ENCODE measurements at places on chromosomes 16 and 17. TPM values are rescaled to one million over a fixed set of nuclear protein-coding genes. Genes with fewer than 3 reads are reported as not detected.

CDYL2 gene
- polyA plus RNA-seq, result 4.1 TPM

KCNH4 gene
- 0.78 TPM for polyA plus RNA-seq

TNFRSF13B gene
- polyA plus RNA-seq, result not detected

RAB11FIP4 gene
- 25.1 TPM for polyA plus RNA-seq

MFSD6L gene
- not detected for polyA plus RNA-seq

DNAH17 gene
- polyA plus RNA-seq, result 0.08 TPM

PTX4 gene
- polyA plus RNA-seq, result not detected

All from neural cell (in vitro differentiated cells).